ENCODE measurements at places on chromosomes 16 and 17.

- peak; percentile 54 for DNase-seq
Measured at GRCh38 chr16:20865420-20866131, 34.6 kb downstream of the DCUN1D3 start.

DNA sequence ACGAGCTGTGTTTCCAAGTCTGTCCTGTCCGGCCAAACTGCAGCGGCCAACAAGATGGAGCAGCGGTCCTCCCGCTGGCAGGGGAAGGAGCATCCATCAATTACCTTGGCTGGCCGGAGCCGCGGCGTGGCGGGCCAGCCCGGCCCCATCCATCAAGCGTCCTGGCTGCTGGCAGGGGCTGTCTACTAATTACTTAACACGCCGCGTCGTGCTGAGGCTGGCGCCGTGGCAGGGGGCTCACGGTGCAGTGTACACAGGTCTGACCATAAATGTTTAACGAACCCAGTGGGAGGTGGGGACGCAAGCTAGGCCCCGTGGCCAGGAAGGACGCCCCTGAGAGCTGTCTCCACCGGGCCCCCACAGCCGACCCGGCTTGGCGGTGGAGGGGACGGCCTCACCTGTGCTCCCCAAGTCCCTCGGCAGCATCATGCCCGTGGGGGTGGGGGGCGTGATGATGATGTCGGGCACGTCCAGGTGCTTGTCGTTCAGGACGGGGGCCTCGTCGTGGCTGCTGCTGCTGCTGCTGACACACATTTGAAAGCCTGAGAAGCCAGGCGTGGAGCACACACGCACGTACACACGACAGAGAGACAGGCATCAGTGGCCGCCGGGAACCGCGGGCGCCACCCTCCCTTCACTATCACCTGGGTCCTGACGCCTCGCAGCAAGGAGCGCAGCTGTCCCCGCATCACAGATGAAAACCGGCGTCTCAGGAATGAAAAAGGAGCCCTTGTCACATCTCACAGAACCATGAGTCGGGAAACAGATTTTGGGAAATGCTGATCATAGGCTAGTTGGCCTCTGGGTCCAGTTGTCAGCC is 21.2 kb upstream of the GINS2 start:
- DNase-seq = no peak

GRCh38 chr16:71986131-71986530 is 14.1 kb downstream of the PKD1L3 start:
- DNase-seq = no peak

DNA sequence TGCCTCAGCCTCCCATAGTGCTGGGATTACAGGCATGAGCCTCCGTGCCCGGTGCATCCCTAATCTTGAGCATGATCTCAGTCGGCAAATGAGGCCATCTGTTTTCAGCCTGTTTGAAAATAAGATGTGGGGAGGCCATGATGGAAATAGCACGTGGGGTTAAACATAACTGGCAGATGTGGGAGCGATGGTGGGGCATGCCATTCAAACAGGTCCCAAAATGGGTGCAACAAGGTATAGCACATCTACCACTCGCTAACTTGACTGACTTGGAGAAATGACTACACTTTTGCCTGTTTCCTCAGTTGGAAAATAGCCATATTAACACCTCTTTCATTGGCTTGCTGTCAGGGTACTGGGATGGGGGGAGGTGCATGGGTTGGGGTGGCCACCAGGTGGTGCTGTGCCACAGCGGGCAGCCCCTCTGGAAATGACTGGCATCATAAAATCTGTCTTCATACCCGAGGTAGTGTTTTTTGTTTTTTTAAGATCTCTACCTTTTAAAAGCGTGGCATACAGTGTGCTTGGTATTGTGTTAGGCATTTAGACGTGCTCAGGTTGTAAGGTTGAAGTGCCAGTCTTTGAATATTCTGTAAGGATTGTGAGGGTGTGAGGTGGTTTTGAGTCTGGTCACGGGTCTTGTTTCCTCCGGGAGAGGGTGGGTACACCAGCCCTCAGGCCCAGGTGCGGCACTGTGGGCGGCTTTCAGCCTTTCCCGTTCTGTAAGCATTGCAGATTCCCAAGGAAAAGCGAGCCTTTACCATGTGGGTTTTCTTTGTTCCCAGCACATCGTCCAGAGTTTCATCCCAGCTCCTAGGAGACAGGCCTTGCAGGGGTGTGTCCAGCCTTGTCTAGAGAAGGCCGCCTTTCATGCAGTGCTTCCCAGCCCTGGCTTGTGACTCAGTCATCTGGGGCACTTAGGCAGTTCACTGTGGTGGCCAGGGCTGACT is 2.9 kb upstream of the TTYH2 start:
- peak; percentile 57 for DNase-seq

DNA sequence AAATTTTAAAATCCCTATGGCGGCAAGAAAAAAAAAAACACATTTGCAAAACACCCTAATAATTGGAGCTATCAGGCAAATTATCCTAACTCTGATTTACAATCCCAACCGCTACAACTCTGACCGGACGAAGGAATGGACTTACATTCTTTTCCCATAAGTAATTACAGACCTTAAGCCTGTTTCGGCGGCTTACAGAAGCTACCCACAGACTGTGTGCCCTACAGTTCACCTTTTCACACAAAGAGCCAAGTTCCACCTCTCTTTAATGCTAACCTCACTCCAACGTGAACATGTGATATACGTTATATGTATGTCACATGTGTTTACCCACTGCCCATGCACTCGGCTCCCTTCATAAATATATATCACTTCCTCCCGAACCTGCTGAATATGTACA is 8.7 kb upstream of the MEAK7 start:
- peak; percentile 90 for DNase-seq

GRCh38 chr16:66623755-66624154 is 19.3 kb downstream of the CMTM3 start:
- DNase-seq = no peak

DNA sequence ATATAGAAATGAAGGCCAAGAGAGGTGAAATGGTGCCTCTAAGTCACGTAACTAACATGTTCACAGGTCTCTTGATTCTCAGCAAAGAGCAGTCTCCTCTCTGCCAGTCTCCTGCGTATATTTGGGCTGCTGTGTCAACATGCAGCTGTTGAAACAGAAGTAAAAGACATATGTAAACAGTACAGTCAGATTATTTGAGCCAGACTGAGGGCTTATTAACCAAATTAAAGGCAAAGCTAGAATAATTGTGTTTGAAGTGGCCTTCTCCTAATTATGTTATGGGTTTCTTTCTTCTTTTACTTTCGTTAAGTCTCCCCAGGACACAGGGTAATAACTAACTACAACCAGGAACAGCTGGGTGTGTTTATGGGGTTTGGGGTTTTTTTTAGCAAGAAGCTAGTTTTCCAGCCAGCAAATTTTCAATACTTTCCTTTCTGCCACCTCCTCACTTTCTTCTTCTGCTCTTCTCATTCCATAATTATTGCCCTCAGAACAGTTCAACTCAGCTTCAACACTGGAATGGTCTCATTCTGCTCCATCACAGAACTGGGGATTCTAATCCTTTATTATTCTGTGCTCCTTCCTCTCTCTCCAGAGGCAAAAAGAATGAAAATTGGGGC is 18.4 kb downstream of the G6PC1 start:
- no peak for DNase-seq

DNA sequence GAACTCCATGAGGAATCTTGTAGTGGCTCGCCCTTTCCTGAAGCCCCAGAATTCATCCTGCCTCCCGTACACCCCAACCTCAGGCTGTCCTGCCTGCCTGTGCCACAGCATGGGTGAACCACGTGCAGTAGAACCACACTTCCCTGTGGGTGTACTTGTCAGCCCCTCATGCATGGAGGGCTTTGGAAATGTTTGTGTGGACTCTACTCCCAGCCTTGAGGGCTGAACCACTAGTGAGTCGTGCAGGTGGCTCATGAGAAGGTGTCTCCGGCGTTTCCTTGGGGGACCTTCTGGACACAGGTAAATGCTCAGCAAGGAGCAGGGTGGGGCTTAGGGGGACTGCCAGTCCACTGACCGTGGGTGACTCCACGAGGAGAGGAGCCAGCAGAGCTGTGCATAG is 58.7 kb upstream of the ADORA2B start:
- DNase-seq = no peak

GRCh38 chr16:64437706-64438324 is 684.0 kb downstream of the CDH11 start:
- DNase-seq = no peak

GRCh38 chr16:27481282-27481934 is 68.3 kb downstream of the GTF3C1 start:
- no peak for DNase-seq

GRCh38 chr16:70561623-70562022 is 38.0 kb downstream of the SF3B3 start:
- no peak for DNase-seq

DNA sequence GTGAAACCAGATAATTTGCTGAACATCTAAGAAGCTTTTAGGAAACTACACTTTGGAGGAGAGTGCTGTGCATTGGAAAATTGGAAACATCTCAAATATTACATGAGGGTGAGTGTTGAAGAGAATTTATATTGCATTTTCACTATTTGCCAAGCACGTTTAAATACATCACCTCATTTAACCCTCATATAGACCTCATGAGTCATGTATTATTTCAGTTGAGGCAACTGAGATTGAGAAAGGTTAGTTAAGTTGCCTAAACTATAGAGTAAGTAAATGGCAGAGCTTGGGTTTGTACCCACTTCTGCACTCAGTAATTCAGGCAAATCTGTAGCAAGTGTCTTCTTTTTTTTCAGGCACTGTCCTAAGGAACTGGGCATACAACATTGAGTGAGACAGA is 3.7 kb upstream of the NLK start:
- DNase-seq = no peak

DNA sequence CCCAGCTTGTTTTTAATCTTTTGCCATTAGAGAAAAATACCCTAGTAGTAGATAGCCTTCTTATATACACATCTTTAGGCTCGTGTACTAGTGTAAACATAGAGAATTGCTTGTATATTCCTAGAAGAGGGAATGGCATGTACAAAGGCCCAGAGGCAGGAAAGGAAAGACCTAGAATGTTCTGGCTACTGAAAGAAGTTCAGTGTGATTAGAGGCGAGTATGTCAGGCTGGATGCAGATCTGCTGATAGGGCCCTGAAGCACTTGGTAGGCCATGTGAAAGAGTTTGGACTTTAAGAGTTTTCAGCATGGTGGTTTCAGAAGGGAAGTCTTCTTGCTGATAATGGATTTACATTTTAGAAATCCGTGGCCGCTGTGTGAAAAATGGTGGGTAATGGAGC is 17.4 kb downstream of the CTCF start:
- DNase-seq = no peak

DNA sequence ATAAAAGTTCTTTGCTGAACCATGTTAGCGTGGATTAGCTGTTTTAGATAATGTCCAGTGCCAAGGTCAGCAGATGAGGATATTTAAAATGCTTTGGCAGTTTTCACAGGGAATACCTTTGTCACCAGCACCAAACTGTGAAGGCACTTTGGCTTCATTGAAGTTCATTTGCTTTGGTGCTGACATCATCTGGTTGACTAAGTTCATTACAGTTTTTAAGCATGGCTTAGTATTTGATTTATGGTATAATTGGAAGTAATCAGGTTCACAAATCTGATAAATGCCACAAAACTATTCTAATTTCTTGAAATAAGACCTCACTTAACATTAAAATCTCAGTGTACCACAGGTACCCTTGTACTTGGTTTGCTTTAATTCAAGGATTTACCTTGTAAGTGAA is 4.3 kb downstream of the GID4 start:
- DNase-seq = peak; percentile 30

DNA sequence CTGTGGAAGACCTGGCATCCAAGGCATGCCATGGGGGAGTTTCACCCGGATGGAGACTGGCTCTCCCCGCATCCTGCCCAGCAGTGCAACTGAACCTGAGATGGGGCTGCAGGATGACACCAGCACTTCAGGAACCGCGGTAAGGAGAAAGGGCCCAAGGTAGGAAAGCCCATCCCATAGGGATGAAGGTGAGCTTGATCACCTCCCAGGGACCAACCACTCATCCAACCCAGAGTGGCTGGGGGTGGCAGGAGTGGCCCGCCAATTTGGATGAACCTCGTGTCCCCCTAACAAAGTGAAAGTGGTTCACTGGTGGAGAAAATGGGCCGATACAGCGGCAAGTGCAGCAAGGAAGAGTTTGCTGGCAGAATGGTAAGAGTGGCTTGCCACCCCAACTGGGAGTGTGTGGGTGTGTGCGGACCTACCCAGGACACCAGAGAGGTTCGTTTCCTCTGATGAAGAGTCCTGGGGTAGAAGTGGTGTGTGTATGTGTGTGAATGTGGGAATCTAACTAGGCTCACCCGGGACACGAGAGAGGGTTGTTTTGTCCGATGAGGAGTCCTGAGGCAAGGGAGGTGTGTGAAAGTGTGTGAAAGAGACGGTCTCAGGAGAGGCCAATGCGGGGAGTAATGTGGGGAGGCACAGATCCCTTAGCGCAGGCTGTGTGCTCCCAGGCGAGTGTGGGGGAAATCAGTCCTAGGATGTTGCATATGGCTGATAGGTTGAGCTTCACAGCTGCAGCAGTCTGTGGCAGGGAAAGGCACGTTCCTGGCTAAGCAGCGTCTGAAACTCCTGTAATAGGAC is 22.6 kb downstream of the ACSM1 start:
- peak; percentile 24 for DNase-seq

DNA sequence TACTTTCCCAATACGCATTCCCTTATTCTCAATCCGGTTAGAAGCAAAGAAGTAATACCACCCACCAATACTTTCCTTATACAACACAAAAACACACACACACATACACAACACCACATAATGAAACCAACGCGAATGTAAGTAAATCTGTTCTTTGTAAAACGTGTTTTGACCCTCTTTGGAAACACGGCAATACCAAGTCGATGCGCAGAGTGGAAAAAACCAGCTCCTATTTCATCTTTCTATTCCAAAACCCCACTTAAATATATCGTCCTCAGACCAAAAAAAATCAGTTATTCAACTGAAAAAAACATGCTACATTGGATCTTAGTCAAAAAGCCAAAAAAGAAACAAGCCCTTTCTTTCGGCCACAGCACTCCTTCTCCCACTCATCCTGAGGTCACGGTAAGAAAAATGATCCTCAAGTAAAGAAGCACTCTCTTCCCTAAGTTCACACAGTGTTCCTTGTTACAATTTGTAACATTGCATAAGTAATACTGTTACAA is 31.0 kb upstream of the ARL4D start:
- DNase-seq = peak; percentile 90

DNA sequence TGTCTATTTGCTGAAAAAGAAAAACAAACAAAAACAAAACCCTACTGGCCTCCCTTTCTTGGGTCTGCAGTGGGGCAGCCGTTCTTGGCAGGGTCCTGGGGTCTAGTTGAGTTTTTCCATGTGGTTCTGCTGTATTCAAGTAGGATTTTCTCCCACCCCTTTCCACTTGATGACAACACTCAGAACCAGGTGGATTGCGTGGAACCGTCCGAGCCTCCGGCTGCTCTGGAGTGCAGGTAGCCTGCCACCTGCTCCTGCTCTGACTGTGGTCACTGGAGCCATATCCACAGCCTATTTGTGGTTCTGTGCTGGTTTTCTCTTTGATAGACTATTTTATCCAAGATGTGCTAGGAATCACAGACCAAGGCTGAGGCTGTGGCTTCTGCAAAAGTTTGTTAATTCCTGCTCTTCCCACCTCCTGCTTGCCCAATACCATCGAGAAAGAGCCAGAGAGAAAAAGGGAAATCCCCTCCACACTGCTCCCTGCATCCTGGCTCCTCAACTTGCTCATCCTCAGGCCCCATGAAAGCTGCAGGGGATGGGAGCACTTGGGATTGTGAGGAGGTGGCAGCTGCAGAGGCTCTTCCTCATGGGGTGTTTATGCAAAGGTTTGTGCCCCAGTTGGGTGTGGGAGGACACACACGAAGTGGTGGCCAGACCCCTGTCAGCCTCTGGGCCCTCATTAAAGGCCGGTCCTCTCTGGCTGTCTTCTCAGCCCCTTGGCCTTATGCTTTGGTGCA is 377.8 kb upstream of the TNRC6C start:
- no peak for DNase-seq
